A549 treated with dexamethasone at 1 μM for 4 hours (cell line): ENCODE measurements at places on chromosomes 13 and 19. TPM values are rescaled to one million over a fixed set of nuclear protein-coding genes. Genes with fewer than 3 reads are reported as not detected.

ZNF709 gene
- 0.02 TPM in 1 of 5 replicates, not detected in the others for total RNA-seq

APOC4 gene
- total RNA-seq, result not detected in 5 replicates

SHISA2 gene
- 0.05 to 0.08 TPM (median 0.06 TPM) in 4 of 5 replicates, not detected in the other for total RNA-seq

PRR20D gene
- not detected in 5 replicates for total RNA-seq

ZNF730 gene
- not detected in 5 replicates for total RNA-seq

PTBP1 gene
- 179 to 224 TPM (median 212 TPM) in 5 replicates for total RNA-seq

GNA15 gene
- total RNA-seq, result 0.04 to 0.09 TPM (median 0.08 TPM) in 5 replicates

ZNF528 gene
- 0.16 to 0.27 TPM (median 0.19 TPM) in 5 replicates for total RNA-seq

LMTK3 gene
- total RNA-seq, result 2.2 to 5.3 TPM (median 4.8 TPM) in 5 replicates

HSD17B14 gene
- total RNA-seq, result 12.1 to 15.5 TPM (median 13.1 TPM) in 5 replicates

IGFL3 gene
- 0.15 to 0.44 TPM (median 0.29 TPM) in 3 of 5 replicates, not detected in the others for total RNA-seq

CAPS gene
- total RNA-seq, result 0.68 to 1.9 TPM (median 1.7 TPM) in 5 replicates

LILRA1 gene
- not detected in 5 replicates for total RNA-seq

SAE1 gene
- total RNA-seq, result 208 to 229 TPM (median 216 TPM) in 5 replicates

C19orf33 gene
- total RNA-seq, result 563 to 655 TPM (median 615 TPM) in 5 replicates

TEX26 gene
- not detected in 5 replicates for total RNA-seq

GRK1 gene
- total RNA-seq, result 0.03 TPM in 1 of 5 replicates, not detected in the others

CEACAM1 gene
- 1.1 to 2.7 TPM (median 2.2 TPM) in 5 replicates for total RNA-seq
